Tibial artery (tissue), 4 donors: ENCODE measurements at places on chromosomes 12 and 14.

DNA sequence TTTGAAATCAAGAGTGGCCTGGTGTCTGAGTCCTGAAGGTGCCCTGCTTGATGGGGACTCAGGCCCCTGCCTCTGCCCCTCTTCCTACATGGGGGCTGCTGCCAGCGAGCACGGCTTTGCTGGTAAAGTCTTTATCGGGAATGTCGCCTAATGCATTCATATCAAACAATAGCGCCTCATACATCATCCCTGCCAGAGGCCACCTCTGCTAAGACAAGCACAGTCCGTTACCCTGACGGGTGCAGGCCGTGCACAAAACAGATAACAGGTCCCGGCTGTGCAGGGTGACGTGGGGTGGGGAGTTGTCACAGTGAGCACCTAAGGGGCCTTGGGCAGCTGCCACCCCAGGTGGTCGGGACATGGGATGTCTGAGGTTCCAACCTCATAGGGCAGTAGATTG is 68.4 kb upstream of the FAM222A start:
- DNase-seq: no peak

- no peak for DNase-seq
Observed at GRCh38 chr14:103142026-103142425, 18.8 kb downstream of the TNFAIP2 start.

DNA sequence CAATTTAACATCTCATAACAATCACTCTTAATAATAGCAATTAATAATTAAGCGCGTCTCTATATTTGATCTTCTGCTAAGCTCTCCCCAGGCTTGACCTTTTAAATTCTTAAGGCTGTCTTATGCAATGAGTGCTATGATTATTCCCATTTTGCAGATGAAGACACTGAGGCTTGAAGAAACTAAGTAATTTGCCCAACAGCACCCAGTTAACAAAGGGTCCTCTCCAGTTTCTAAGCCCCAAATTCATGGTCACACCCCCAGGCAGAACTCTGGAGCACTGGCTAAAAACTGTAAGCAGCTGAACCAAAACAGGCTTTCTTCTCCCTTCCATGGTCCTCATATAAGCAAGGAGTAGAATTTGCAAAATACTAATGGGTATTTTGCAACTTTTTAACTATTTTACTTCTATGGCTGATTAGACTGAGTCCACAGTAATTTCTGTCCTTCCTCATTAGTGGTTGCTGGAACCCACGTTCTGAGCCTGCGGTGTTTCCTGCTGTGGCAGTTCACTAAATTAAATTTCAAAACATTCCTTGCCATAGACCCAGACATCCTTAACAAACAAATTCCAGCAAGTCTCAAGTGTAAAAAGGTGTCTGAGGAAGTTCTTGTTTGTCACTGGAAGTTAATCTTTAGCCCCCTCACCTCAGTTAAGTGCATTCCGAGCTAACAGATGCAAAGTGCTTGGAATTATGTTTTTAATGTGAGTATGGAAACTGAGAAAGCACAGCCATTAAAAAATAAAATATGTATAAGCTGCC is 76.5 kb downstream of the TMEM132D start:
- no peak for DNase-seq

DNA sequence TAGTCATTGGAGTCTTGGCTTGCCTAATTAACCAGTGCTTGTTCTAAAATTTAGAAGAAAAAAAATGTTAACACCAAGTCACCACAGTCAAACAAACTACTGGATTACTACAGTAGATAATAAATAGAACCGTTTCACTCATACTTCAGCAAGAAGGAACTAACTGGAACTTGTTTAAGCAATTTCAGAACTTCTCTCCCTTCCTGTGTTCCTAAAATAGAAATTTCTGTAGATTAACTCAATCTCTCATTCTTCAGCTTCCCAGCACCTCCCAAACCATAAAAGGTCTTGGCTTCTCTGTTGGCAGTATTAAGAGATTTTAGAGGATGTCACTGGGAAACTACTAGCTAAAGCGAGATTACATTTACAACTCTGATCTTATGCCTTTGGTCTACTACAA is 18.6 kb downstream of the GNS start:
- DNase-seq: no peak

- no peak for DNase-seq
Observed at GRCh38 chr14:62655166-62655565, 390.1 kb downstream of the KCNH5 start.

- no peak for DNase-seq
Observed at GRCh38 chr14:103616635-103617300, 12.2 kb upstream of the KLC1 start.

- DNase-seq: peak; percentile 51
Observed at GRCh38 chr14:75268633-75269550, 9.7 kb upstream of the FOS start.

GRCh38 chr14:62253171-62253570 is 491.0 kb downstream of the SNAPC1 start:
- DNase-seq: no peak

- no peak for DNase-seq
Observed at GRCh38 chr12:74043343-74043742, 494.3 kb upstream of the ATXN7L3B start.

DNA sequence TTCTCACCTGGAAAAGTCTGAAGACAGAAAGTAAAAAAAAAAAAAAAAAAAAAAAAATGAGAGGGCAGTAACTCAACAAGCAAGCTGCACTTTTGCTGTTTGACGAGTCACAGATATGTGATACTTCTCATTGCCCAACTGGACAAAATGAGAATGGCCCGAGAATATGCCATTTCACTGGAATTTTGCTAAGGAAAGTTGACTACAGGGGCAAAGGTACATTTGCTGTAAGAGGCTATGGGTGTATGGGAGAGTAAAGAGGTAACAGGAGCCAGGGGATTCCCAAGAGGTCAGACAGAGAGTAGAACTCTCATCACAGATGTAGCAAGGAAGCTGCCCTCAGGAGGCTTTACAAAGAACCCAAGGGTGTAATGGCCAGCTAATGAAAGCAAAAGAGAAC is 22.9 kb downstream of the KIF21A start:
- no peak for DNase-seq

- no peak for DNase-seq
Observed at GRCh38 chr12:104756901-104757300, 201.2 kb downstream of the SLC41A2 start.

DNA sequence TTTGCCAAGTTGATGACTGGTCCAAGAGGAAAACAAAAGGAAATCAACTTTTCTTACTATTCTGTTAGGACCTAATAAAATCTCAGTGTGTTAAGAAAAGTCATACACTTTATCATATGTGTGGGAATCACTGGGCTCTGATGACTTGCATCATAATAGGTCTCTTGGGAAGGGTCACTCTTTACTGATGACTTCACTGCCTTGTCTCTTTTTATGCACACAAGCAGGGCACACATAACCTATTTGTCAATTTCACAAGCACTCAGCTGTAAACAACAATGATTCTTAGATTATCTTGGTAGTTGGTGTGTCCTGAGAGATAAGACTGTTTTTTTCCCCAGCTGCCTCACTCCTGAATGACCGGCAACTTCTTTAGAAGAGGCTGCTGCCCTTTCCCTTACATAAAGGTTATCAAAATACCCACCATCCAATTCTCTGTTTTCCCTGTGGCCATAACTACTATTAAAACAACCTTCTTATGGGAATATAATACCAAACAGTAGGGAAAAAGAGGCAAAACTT is 50.9 kb upstream of the INSM2 start:
- DNase-seq: no peak

DNA sequence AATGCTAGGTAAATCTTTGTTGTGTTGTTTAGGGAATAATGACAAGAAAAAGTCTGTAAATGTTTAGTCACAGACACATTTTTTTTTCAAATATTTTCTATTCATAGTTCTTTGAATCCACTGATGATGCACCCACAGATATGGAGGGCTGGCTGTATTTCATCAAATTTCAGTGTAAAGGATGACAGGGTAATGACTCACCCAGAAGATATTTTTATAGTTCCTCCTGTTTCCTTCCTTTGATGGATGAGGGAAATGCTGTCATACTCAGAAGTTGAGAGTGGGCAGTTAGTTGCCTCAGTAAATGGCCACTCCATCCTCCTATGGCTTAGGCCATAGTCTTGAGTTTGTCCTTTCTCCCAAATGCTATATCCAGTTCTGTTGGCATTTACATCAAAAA is 76.9 kb upstream of the REP15 start:
- no peak for DNase-seq

- no peak for DNase-seq
Observed at GRCh38 chr14:68945190-68945584, 33.9 kb downstream of the ACTN1 start.

GRCh38 chr14:77950371-77951063 is 150.6 kb downstream of the ADCK1 start:
- no peak for DNase-seq

DNA sequence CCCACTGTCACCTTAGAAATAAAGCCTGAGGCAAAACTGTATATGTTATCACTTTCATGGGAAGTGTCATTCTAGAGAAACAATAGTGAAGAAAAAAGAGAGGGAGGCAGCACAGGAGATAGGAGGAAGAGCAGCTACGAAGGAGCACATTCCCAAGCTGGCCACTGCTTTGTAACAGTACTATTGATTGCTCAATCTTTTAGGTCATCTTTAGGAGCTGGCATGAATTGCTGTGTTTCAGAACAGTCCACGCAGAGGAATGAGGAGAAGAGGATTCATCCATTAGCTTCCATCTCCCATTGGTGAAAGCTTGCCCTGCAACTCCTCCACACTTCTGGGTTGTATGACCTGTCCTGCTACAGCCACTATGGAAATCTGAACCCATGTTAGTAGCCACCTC is 372.5 kb upstream of the DDHD1 start:
- no peak for DNase-seq

- no peak for DNase-seq
Observed at GRCh38 chr14:65813760-65814384, 401.3 kb downstream of the FUT8 start.

- DNase-seq: no peak
Observed at GRCh38 chr14:64637735-64638473, 66.3 kb upstream of the PLEKHG3 start.

- peak; percentile 79 for DNase-seq
Observed at GRCh38 chr14:102088012-102088792, 1.4 kb upstream of the HSP90AA1 start.

GRCh38 chr14:34489324-34489723 is 27.3 kb upstream of the SPTSSA start:
- no peak for DNase-seq

- no peak for DNase-seq
Observed at GRCh38 chr14:42112108-42112507, 505.4 kb downstream of the LRFN5 start.

GRCh38 chr12:92810370-92810769 is 107.6 kb downstream of the PLEKHG7 start:
- no peak for DNase-seq

DNA sequence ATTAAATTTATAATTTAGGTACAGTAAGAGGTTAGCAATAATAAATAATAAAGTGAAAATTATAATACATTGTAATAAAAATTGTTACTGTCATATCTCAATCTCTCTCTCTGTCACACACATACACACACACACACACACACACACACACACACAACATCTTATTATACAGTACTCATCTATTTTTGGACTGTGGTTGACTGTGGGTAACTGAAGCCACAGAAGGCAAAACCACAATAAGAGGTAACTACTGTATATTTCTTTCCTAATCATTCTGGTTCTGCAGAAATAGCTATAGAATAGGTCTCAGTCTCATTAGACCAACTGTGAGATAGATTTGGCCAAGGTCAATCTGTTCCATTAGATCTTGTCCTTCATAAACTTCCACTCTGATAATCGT is 33.1 kb upstream of the PTPRO start:
- no peak for DNase-seq
